ENCODE measurements at places on chromosomes 5 and 9.

DNA sequence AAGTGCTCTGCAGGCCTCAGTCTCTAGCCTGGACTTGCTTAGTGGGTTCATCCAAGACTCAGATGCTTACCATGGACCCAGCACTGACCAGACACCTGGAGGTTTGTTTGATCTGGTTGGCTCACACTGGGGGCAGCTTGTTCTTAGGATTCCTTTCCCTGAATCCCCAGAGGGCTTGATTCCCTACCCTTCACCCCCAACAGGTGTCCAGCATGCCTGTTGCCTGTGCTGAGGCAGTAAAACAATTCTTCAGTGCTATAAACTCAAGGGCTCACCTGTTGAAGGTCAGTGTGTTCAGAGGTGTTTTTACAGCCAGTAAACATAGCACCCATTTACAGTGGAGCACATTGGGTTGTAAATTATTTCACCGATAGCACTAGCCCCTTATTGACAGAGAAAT is 123.8 kb upstream of the KLF4 start:
- no peak for DNase-seq

- DNase-seq: no peak
Measured at GRCh38 chr9:82180711-82181110, 192.1 kb downstream of the SPATA31D1 start.

- DNase-seq: no peak
Measured at GRCh38 chr5:88238732-88239131, 29.9 kb downstream of the TMEM161B start.

- peak; percentile 22 for DNase-seq
Measured at GRCh38 chr9:103245369-103245768, 250.2 kb downstream of the CYLC2 start.

- no peak for DNase-seq
Measured at GRCh38 chr9:134316449-134317160, 9.7 kb upstream of the RXRA start.

- DNase-seq: no peak
Measured at GRCh38 chr9:98247831-98248657, 7.4 kb downstream of the TBC1D2 start.

DNA sequence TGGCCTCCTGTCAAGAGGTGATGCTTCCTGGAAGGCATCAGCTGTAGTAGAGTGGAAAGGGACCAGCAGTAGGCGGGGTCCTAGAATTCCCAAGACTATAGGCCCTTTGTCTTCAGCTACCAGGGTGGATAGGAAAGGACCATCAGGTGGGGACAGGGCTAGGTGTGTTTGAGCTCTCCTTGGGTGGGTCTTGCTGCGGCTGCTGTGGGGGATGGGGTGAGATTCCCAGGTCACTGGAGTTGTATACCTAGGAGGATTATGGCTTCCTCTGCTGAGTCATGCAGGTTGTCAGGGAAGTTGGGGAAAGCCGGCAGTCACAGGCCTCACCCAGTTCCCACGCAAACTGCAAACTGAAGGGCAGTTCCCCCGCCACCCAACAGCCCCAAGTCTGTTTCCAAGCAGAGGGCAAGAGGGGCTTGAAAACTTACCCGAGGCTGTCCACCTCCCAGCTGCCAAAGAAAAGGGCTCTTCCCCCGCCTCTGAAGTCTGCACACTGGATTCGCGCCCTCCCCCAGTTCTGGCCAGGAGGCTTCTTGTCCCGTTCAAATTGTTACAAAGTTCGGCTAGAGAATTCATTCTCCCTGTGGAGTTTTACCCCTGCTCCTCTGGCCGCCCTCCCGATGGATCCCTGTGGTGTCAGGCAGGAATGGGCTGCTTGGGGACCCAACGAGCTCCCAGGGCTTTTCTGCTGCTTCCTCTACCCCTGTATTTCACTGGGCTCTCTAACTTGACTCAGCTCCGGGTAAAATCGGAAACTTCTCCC is 23.0 kb upstream of the ECM2 start:
- DNase-seq: no peak

GRCh38 chr5:38790891-38791290 is 54.9 kb upstream of the OSMR start:
- no peak for DNase-seq

GRCh38 chr9:99162759-99163364 is 57.9 kb downstream of the TGFBR1 start:
- DNase-seq: no peak

DNA sequence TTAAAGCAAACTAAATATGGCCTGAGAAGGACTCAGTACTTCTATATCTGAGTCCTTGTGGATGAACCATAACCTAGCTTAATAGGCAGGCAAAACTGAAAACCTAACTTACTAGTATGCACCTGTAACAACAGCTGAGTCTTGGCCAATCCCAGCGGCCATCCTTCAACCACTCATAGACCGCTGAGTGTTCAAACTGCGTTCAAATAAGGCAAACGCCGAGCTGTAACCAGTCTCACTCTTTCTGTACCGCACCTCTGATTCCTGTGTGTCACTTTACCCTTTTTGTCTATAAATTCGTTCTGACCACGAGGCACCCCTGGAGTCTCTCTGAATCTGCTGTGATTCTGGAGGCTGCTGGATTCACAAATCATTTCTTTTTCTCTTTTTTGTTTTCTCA is 170.5 kb downstream of the COL23A1 start:
- DNase-seq: no peak

DNA sequence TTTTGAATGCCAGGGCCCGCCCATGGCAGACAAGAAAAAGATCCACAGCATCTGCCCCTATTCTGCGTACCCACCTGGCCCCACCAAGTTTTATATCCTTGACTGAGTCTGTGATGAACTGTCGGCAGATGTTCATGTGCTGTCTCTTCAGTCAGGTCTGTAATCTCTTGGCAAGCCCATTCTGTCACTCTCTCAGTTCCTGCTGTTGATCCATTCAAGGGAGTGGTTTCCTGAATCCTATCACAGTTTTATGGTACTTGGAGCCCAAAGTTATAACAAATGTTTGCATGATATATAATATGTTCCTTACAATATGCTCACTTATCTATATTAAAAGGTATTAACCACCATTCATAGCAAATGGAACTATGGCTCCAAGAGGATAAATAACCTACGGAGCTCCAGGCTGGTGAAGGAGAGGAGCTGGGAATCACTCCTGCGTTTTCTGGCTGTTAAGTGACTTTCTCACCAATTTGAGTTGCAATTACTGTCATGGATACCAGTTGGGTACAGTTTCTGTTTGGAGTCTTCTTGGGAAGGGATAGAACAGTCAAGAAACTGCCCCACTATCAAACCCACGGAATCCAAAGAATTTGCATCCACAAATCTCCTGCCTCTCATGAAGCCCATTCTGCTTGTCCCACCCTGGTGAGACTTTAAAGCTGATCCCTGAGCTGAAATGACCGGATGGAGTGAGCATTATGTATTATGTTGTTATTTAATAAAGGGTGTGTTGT is 103.4 kb upstream of the SPRY4 start:
- no peak for DNase-seq

DNA sequence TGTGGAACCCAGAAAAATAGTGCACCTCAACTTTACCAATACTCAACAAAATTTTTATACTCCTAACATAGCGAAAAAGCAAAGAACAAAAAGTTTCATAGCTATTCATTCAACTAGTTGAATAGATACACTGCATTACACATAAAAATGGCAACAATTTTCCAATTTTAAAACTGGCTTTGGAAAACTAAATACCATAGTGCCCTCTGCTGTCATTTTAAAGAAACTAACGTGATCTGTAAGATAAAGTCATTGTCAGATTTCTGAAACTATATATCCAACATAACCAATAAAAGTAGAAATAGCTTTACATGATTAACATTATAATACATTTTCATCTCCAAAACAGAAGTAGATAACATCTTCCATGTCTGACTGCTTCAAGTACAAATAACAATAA is 31.6 kb downstream of the DTWD2 start:
- DNase-seq: no peak

DNA sequence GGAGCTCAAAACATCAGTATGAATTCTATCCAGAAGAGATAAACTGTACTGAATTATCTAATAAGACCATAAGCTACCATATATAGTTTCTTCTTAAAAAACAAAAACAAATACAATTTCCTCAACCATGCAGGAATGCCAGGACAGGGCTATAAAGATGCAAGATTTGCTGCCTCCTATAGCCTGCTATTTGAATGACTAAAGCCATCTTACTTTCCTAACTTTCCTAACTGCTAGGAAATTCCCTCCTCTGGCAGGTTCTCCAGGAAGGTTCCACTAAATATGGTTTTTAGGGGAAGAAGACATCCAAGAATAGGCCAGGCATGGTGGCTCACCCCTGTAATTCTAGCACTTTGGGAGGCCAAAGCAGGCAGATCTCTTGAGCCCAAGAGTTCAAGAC is 15.1 kb downstream of the KIF27 start:
- no peak for DNase-seq

DNA sequence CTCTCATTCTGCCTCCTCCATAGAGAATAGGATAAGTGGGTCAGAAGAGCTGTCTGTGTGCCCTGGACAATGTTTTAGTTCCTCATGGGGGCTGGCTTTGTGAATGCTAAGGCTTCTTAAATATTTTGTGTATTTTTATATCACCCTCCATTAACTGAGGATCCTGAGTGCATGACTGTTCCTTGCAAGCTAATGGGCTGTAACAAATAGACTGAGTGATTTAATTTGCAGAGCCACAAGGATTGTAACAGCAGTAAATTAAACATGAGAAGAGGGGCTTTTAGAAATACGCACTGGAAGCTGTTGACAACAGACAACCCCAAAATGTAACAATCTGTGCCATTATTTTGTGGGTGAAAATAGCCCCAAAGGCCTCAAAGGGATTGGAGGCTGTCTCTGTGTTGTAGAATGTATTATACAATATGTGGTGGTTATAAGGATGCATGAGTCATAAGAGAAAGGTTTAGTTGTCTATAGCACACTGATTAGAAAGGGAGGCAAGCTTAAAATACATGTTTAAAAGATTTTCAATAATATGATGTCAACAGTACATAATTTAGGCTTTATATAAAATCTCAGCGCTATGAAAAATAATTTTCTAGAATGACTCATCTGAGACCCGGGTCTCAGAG is 152.7 kb upstream of the ACTBL2 start:
- DNase-seq: no peak

GRCh38 chr5:126624534-126624933 is 23.8 kb downstream of the PHAX start:
- DNase-seq: no peak

DNA sequence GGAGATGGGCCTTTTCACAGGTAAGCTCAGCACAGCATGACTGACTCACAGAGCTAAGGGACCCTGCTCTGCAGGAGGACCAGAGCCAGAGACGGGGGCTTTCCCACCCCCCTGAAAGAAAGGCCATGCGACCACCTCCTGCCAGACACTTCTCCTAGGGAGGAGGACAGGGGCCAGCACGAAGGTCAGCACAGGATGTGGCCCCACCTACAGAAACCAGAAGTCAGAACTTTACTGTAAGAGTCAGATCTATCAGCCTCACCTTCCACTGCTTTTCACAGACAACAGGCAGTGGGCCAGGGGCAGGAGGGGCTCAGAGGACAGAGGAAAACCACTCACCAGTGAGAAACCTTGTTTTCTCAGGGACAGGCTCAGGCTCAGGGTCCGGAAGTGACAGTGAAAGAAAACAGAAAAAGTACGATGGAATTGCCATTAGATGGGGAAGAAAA is 37.9 kb downstream of the CCNJL start:
- no peak for DNase-seq

DNA sequence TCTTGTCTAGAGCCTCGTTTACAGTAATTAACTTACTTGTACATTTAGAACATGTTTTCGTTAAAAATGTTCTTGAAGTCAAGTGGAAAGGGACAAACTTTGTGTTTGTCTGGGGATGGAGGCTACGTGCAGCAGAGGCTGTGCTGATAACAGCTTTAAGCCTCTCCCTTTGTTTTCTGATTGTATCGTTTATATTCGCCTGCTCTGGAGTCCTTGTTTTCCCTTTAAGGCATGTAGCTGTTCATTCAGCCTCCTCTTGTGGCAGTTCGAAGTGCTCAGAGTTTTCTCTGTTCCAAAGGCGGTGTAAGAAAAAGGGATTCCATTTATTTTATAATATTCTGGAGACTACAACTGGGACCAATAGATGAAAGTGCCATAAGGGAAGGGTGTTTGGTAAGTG is 1.9 kb downstream of the SLC36A1 start:
- DNase-seq: no peak

- no peak for DNase-seq
Measured at GRCh38 chr5:169610606-169611005, 26.5 kb upstream of the DOCK2 start.

DNA sequence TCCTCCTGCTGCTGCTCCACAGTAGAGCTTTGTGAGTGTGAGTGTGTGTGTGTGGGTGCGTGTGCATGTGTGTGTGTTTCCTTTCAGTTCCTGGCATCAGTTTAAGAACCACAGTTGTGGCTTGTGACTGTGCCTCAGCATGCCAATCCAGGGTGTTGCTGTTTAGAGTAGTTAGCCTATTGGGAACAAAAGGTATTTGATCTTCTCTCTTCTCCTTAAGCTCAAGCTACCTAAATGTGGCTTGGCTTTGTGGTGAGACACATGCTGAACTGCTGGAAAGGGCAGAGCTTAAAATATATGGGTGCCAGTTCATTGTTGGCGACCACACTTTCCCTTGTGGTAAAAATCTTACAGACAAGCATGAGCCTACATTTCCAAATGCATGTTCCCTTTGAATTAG is 116.6 kb upstream of the BNC2 start:
- peak; percentile 43 for DNase-seq

DNA sequence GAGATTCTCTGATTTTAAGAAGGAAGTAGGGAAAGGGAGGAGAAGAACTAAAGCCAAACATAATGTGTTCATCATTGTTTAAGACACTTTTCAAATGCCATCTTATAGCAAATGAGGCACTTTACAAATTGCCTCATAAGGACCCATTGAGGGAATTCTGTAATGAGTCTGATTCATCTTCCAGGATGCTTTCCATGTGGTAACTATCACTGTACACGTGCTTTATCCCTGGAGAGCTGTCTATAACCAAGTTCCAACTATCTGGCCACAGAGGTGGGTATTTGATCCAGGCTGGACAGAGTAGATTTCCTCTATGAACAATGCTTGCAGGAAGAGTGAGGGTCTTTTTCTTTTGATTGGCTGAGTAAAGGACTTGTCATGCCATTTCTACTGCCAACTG is 183.5 kb upstream of the NFIB start:
- DNase-seq: no peak

DNA sequence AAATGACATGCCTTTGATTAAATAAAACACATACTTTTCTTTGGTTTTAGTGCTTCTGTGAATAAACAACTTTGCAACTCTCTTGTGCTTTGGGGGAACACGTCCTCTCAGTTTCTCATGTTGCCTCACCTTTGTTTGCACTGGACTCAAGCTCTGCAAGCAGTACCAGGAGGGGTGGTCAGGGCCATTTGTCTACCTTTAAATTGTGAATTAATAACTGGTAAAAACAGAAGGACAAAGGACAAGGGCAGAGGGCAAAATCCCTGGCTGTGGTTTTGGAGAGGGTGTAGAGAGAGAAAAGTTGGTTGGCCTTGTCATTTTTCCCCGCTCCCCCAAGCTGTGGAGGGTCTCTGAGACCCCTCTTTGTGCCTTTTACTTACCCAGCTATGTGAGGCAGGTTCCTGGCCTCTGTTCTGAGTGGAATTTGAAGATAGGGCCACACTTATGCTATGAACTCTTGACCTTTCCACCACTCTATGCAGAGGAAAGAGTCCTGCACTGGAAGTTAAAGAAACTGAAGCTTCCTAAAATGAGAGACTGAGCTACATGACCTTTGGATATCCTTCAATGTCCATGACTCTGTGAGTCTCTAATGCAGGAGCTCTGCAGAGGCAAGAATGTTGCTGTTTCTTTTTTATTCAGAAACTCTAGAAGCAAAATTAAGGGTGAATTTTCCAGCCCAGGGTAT is 55.1 kb upstream of the MOCS2 start:
- DNase-seq: no peak

- DNase-seq: no peak
Measured at GRCh38 chr9:101738566-101739183, at the start of gene GRIN3A. TSS of gene GRIN3A (minus strand) at chr9:101738647. CDS start at chr9:101737979, 668 bp downstream.

GRCh38 chr5:33261305-33261704 is 179.5 kb upstream of the TARS1 start:
- no peak for DNase-seq
